ENCODE measurements at places on chromosomes 2 and 18.

- no peak for DNase-seq
Measured at GRCh38 chr2:64779117-64779690, 125.5 kb upstream of the SERTAD2 start.

DNA sequence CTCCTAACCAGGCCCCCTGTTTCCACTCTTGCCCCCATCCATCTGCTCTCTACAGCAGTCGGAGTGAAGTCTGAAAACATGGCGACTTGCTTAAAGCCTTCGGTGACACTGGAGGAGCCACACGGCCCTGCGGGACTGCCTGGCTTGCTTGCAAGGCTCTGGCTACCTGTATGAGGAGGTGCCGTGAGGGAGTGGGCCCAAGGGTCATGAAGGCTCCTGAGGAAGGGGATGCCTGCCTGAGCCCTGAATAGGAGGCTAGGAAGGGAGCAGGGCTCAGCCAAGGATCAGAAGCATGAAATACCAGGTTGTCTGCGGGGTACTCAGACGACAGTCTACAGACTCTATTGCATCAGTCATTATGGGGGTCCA lies 75.4 kb downstream of the EMX1 start:
- DNase-seq = no peak

GRCh38 chr2:140596447-140596846 lies 1534.4 kb downstream of the LRP1B start:
- no peak for DNase-seq

DNA sequence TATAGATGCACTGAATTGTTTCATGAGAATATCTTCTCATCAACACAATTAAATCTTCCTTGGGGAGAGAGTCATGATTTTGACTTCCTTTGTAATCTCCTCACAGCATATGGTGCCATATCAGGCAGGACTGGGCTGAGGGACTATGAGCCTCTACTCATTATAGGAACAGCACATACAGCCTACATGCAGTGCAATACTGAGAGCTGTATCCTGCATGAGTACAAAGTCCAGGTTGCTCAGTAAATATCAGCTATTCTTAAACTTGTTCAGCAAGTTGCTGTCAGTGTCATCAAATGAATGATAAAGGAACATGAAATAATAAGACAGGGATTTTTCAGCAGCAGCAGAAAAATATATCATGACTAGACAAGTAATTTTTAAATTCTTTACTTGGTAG lies 10.8 kb downstream of the DLGAP1 start:
- DNase-seq = no peak

GRCh38 chr2:71710367-71711132 lies 257.2 kb downstream of the DYSF start:
- no peak for DNase-seq

- no peak for DNase-seq
Measured at GRCh38 chr2:186984966-186985365, 136.0 kb upstream of the ZSWIM2 start.

DNA sequence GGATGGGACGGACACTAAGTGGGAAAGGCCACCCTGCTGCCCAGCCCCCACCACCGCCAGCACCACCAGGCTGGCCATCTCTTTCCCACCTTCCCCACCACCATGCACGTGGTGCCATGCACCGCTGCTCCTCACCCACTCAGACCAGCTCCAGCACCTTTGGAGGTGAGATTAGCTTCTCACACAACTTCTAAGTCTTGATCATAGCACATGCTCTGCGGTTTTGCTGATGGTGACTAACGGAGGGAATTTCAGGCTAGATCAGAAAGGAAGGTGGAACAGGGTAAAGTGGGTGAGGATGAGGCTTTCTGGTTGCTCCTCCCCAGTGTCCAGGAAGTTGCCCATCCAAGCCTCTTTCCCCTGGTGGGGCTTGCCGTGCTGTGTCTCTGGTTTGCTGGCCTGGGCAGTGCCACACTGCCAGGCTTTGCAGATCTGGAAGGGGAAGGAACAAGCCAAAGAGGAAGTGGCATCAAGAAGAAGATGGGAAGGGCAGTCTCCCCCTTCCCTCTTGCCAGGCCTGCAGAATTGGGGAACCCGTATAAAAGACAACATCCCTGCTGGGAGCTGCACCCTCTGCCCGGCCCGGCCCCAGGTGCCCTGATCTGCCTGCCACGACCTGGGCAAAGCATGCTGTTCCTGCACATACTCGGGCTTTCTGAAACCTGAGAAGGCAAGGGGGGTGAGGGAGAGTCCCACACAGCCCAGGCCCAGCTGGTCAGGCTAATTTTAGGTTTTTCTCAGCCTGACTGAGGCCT lies 44.3 kb upstream of the CAB39 start:
- no peak for DNase-seq

DNA sequence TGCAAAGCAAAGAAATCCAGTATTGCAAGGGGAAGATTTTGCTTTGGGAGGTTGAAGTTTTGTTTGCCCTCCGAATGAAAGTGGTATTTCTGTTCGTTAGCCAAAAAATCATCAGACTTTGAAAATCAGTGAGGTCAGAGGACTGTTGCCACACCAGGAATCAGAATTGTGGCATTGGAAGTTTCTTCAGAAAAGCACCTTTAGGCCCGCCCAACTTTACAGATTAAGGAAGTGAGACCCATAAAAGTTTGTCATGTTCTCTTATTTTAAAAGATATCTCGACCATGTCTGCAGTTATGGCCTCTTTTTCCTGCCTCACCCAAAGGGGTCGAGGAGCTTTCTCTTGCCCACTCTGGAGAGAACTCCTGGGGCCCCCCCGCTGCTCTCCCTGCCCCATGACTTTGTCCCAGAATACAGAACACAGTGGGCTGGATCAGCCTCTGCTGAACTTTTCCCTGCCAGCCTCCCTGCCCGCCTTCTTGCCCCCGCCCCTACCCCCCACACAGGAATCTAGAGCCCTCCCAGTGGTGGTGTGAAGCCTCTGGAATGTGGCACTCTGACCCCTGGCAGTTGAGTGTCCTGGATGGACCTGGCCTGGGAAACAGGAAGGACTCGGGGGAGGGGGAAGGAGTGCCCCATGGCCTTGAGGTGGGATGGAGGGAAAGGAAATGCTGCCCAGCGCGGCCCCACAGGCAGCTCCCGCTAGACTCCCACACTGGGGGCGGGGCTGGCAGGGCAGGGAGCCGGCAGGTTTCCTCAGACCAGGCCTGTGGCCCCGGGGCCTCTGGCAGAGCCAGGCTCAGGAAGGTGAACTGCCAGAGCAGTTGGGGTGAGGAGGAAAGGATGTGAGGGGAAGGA lies 25.3 kb downstream of the CRIM1 start:
- DNase-seq = no peak

DNA sequence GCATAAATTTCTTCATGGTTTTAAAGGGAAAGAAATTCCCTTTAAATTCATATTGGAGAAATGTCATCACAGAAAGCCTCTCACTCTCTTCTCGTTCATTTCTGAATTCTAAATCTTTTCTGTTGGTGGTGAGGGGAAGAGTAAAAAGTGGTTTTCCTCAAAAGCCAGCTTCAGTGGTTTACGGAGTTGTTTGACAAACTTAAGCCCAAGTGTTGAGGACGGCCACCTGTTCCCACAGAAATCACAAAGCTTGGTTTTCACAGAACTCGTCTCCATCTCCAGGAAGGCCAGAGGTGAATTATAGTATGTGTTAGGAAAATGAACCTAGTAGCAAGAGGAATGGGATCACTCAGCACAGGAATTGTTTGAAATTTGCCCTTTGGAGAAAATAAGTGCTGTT lies 316.2 kb downstream of the PDE11A start:
- no peak for DNase-seq

GRCh38 chr2:129299756-129300155 lies 679.7 kb upstream of the RAB6C start:
- DNase-seq = no peak

DNA sequence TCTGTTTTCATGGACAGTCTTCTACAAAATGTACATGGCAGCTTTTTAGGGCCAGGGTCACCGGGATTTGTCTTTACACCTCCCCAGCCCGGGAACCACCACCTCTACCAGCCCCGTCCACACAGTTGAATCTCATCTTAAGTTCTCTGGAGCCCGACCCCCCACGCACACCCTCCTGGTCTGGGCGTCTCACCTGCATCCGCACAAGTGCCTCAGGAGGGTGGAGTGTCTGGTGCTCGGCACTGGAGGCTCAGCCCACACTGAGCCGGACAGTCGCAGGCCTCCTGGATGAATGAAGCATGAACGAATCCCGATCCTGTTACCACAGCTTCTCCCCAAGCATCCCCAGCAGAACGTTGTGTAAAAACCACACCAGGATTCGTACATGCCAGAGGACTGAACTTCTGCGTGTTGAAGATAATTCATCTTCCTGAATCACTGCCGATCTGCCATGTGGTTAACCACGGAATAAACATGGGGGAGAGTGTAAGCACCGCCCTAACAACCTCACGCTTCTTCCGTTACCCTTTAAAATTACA lies 162.0 kb downstream of the RTP5 start:
- no peak for DNase-seq

DNA sequence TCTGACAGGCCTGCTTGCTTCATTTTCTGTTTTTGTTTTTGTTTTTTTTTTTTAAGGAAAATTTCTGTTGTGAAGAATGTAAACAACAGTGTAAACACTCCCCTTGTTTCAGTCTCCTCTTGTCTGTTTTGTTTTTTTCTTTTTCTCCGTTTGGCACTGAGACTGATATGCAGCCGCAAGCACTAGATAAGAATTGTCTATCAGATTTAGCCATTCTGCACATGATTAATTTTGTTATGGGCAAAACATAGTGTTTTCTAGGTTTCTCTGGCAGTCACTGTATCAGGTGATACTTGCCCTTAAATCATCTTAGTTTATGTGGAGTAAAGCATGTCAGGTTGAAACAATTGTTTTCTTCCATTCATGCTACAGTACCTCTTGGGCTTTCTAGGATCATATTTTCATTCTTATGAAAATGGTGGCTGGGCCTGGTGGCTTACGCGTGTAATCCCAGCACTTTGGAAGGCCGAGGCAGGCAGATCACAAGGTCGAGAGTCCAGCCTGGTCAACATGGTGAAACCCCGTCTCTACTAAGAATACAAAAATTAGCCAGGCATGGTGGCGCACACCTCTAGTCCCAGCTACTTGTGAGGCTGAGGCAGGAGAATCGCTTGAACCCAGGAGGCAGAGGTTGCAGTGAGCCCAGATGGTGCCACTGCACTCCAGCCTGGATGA lies 12.9 kb upstream of the RBMS1 start:
- no peak for DNase-seq

DNA sequence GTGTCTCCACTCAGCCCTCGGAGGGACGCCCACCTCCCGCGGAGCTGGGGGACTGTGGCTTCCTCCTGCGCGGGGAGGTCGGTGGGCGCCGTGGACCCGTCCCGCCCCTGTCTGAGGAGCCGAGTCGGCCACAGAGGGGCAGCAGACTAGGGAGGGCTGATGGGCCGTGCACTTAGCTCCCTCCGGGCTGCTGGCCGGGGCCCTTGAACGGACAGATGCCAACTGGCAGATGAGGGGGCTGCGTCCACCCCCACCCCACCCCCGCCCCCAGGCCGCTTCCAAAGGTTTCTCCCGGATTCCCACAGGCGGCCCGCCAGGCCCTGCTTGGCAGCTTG lies 10.4 kb upstream of the UBE2F start:
- DNase-seq = no peak

DNA sequence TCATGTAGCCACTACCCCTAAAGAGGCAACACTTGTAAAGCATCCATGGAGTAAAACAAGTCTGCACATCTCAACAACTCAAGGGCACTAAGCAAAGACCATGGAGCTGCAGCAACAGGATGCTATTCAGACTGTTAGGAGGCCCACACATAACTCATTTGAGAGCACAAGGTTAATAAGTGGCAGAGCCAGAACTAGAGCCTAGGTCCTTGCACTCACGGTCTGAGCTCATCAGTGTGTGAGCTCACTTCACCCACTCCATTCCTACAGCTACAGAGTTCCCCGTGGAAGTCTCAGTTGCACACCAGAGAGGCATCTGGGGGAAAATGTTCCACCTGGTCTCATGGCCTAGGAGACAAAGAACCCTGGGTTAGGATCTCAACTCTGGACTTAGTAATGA lies 35.0 kb downstream of the TTC32 start:
- DNase-seq = no peak

DNA sequence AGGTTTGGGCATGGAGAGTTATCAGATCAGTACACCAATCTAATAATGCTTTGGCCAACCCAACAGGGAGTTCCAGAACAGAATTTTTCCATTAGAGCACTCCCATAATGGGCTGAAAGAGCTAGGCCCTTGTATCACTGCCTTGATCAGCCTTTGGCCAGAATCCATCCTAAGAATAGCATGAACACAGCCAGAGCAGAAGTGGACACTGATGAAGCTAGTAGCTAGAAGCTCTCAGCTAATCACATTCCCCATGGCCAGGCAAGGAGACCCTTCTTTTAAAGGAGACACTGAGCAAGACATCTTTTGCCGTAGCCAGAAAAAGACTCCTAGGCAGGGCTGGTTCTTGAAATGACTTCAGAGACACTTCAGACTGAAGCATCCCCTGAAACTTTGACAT lies 236.0 kb downstream of the RAD51AP2 start:
- DNase-seq = no peak

DNA sequence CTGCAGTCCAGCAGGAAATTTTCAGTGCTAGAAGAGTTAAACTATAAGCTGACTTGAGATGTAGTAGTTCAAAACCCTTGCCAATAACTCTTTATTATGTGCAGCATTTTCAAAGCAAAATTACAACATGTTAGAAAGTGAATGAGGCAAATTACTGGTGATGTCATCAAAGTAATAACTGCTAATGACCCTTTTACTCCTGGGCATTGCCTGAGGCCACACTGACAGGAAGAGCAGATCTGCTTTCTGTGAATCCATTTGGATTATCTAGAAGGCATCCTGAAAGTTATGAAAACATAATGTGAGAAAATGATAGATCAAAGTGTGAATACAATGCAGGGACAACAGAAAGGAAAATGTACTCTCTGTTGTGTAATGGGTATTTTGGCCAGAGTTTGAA lies 139.6 kb upstream of the TRIB2 start:
- no peak for DNase-seq

DNA sequence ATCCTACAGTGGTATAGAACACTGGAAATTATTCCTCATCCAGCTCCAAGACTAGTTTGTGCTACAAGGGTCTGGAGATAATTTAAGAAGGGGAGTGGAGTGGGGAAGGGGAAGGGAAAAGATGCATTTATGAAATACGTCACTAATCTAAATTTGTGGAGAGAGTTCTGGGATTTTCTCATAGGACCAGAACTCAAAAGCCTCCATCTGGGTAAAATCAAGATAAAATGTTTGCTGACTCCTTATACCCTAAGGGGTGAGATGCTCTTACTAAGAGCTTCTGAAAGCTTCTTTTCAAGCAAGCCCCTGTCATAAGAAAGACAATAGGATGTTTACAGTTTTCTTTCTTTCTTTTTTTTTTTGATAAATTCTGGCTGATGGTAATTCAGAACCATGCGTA lies 88.5 kb upstream of the RBMS1 start:
- no peak for DNase-seq

DNA sequence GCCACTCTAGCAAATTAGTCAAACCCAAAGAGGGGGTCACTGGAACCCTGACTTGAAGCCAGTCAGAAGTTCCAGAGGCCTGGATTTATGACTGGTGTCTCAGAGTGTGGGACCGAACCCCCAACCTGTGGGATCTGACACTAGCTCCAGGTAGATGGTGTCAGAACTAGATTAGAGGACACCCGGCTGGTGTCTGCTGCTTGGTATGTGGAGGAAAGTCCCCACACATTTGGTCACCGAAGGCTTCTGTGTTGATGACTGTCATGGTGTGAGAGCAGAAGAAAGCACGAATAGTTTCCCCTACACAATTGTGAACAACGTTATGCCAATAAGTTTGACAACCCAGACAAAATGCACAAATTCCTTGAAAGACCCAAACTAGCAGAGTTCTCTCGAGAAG lies 48.1 kb downstream of the B3GNT2 start:
- DNase-seq = no peak

- no peak for DNase-seq
Measured at GRCh38 chr2:105144941-105145300, 96.6 kb upstream of the GPR45 start.
